ENCODE measurements at places on chromosomes 1 and 21.

GRCh38 chr21:42850463-42850862 lies 28.9 kb downstream of the WDR4 start:
- no peak for DNase-seq

DNA sequence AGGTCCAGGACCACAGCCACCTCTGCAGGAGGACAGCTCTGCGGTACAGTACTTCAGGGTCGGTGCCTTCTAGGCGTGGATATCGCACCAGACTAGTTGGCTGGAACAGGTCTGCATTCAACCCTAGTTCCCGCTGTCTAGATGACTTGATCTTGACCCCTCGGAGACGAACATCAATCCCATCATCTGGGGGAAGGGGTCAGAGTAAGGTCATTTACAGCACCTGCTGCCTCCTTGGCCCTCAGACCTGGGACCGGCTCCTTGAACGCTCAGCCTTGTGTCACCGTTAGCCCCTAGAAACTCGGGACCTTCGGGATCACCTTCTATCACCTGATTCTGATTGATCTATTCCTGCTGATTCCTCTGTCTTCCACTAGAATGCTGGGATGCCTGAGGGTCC lies 2.6 kb downstream of the HECTD3 start:
- DNase-seq, result no peak

GRCh38 chr21:42703965-42704364 lies 50.5 kb downstream of the PDE9A start:
- DNase-seq, result no peak

DNA sequence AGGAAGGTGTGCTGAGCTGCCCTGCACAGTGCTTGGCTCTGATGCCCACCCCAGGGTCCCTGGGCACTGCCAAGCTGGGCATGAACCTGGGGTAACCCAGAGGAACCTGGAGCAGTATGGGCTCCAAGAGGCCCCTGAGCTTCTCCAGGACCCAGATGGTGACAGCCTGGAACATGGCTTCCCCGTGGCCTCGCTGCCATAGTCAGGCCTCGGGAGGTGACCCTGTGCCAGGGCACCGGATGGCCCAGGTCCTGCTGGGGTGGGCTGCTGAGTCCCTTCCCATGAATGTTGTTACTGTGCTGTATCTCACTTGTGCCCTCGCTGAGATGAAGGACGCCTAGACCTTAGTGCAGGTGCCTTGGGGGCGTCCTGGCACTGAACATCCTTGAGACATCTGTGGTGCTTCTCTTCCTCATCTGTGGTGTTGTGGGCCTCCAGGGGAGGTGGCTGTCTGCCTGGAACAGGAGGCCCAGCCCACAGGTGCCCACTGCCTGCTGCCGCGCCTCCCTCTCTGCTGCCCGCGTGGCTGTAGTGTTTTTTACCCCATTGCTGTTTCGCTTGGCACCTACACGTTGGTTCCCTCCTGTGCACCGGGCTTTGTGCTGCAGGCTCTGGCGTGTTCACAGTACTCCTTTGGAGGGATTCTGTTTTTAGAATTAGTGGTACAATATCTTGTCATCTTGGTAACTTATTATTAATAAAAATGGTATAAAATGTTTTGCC lies 160.3 kb downstream of the PCBP3 start:
- DNase-seq, result no peak

- no peak for DNase-seq
These were observed 10.5 kb upstream of the RNPC3 start for GRCh38 chr1:103514920-103515503.

GRCh38 chr1:26838474-26839338 lies 12.2 kb downstream of the ZDHHC18 start:
- no peak for DNase-seq

GRCh38 chr1:29575277-29575676 lies 339.0 kb downstream of the PTPRU start:
- no peak for DNase-seq

GRCh38 chr1:181608948-181609347 lies 125.6 kb downstream of the CACNA1E start:
- DNase-seq, result no peak

- DNase-seq, result no peak
These were observed 29.5 kb downstream of the LDLRAP1 start for GRCh38 chr1:25572708-25573590.

- DNase-seq, result no peak
These were observed 79.4 kb upstream of the POU3F1 start for GRCh38 chr1:38125837-38126520.

DNA sequence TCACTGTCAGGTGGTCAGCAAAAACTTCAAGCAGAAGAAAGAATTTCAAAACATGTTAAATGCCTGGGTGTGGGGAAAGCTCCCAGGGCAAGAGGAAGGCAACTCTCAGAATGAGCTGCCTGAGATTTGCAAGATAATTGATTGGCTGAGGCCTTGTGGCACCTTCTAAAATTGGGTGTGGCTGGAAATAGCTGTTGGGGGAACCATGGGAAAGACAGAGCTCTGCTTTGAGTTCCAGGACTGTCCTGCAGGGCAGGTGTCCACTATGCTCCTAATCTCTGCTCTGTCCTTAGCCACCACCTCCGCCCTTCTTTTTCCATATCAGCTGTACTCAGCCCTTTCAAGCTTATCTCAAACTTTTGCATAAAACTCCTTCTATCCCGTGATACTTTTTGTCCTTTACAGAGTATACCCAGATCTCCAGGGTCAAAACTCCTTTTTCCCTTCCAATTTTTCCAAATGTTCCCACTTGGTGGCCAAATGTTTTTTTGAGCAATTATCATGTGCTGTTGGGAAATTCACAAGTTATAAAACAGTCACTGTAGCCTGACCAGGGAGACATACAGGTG lies 23.8 kb upstream of the PPP2R5A start:
- no peak for DNase-seq

- DNase-seq, result no peak
These were observed 10.1 kb downstream of the DISP3 start for GRCh38 chr1:11488966-11489625.

DNA sequence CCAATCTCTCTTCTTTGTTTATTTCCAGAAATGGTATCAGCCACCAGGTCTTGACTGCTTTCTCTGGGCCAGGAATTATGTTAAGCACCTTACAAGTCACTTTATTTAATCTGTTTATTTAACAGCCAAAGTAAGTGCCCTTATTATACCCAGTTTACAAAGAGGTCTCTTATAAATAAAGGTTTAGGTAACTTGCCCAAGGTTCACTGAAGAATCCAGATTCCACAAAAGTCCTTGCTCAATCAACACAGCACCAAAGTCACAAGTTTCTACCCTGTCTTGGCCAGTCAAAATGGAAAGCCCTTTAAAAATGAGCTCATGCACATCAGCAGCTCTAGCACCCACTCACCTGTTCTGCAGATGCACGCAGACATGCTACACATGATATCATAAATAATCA lies 28.0 kb upstream of the ATP1A1 start:
- DNase-seq, result no peak

DNA sequence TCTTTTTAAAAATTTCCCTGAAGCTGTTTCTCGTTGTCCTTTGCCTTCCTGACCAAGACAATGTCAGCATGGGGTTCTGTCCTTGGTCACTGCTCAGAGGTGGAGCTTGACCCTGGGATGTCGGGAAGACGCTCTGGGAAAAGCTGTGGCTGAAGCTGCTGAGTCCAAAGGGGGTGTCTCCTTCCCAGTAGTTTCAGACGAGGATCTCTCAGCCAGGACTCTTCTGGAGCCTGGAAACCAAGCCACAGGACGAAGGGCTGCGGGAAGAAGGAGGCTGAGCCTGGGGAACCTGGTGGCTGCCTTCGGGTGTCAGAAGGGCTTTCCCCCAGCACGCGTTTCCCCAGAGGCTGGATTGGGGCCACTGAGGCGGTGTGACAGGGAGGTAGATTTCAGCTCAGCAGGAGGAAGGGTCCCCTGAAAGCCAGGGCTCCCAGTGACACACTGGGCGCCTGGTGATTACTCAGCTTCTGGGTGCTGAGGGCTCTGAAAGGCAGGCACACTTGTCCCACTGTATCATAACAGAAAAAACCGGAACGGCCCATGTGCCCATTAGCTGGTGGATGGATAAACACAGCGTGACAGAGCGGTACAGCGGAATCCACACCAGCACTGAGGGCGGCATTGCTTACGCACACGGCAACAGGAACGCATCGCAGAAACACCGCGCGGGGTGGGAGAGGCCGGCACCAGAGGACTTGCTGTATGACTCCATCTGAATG lies 5.0 kb upstream of the KRTAP12-1 start:
- DNase-seq, result no peak

DNA sequence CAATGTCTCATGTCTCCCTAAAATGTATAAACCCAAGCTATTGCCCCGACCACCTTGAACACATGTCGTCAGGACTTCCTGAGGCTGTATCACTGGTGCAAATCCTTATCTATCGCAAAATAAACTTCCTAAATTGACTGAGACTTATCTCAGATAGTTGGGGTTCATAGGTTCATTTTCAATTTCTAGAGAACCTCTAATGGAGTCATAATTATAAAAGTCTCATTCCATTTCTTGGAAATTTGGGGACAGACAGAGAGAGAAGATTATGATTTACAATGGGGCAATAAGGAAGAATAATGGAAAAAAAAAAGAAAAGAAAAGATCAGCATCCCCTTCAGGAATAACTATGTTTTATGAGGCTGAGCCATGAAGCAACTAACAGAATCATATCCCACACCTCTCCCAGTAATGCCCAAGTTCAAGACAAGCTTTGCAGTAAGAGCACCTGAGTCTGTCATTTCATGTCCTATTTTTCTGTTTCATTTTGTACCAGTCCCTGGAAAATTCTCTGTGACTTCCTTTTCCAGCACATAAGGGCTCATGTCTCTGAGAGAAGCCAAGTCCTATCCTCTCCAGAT lies 70.0 kb upstream of the ETS2 start:
- DNase-seq, result no peak

DNA sequence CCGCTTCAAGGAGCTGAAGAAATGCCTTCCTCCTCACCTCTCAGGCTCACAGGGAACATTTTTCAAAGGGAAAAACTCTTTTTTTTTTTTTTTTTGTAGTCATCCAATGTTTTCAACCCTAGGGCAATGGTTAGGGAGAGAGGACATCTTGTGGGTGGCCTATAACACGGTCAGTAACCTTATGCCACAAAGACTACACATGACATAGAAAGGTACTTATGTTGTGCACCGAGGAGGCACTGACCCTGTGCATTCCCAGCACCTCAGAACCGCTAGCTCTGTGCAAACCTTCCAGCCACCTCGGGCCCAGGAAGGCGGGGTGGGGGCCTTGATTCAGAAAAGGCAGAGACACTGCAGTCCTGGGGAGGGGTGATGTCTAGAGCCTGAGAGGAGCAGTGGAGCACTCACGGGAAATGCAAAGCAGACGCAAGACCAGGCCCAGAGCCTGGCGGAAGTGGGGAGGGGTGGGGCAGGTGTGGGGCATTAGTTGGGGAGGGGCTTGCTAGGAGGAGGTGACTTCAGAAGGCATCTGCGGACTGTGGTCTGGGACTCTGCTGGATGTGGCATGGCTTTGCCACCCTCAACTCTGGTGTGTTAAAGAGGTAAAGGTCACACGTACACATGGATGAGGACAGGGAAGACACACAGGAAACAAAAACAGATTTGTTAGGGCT lies 68.6 kb downstream of the MDM4 start:
- DNase-seq, result no peak

- no peak for DNase-seq
These were observed 118.3 kb downstream of the TGFB2 start for GRCh38 chr1:218463194-218464156.

- no peak for DNase-seq
These were observed 12.7 kb upstream of the KDM4A start for GRCh38 chr1:43637267-43637666.

GRCh38 chr1:248610301-248610700 lies 12.8 kb upstream of the OR2T10 start:
- no peak for DNase-seq

DNA sequence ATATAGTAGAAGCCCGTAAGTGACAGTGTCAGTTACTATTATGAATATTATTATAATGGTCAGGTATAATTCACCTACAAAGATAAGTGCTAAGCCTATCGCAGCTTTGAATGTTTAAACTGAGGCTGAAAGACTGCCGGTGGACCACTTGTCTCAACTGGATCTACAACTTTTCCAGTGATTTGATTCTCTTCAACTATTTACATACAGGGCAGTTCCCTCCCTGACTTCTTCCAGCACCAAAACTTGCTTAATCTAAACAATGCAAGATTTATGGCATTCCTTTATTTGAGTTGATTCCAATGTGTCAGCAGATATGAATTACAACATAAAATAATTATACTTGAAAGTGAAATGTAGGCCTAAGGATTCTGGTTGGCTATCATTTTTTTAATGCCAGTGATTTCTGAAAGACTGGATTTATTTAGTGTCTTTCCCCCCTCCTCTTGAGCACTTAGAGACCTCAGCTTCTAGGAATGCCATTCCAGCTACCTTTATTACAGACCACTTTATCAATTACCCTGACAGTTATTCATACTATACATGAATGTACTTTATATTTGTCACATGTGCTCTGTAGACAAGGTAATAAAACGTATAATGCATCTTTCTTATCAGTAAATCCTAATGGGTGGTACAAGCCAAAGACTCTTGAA lies 153.3 kb upstream of the C8B start:
- no peak for DNase-seq

- DNase-seq, result no peak
These were observed 483.3 kb upstream of the ADAMTS5 start for GRCh38 chr21:27450216-27450615.
